ENCODE measurements at places on chromosomes 2 and 18. TPM values are rescaled to one million over a fixed set of nuclear protein-coding genes. Genes with fewer than 3 reads are reported as not detected.
A peak's percentile ranks its signal among the peaks of the same experiment; 100 is the strongest.

Gene SERPINB4
- total RNA-seq: not detected

DNA sequence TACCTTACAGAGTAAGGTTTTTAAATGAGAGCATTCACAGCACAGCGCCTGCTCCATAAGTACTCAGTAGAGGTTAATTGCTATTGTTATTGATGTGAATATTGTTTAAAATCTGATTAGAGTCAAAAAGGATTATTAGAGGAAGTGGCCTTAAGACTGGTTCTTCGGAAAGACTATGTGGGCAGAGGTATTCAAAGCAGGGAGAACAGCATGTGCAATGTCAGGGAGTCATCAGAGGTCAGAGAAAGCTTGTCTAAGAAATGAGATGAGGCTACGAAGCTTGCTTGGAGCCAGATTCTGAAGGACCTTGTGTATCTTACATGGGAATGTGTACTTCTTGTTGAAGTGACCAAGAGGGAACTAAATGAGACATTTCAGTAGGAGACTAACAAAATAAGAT is 49.8 kb downstream of the PMS1 start:
- H3K4me3 ChIP-seq: no peak overlapping the region
- no peak for DNase-seq
- peaks cover 4% of the 10 kb centered on the region for H3K4me1 ChIP-seq
- H3K36me3 ChIP-seq: no peaks in the 10 kb centered on the region
- H3K27me3 ChIP-seq: no peaks in the 10 kb centered on the region

DNA sequence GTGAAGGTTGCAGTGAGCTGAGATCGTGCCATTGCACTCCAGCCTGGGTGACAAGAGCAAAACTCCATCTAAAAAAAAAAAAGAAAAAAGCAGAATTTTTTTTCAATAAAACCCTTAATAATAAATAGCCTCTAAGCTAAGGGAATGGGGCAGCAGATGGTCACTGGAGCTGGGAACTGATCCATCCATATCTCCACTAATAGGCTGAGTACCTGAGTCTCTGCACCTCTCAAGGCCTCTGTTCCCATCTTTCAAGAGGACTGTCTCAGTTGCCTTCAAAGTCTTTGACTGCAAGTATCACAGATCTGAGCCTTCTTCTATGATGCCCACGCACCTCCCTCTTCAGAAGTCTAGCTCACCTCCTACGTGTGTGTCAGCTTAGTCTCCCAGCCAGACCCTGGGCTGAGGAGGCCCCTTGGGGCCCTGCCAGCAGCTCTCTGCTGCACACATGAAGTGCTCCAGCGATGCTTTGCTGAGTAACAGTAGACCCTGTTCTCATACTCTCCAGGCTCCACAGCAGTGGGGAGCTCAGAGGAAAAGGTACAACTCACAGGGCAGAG is 32.9 kb downstream of the ST8SIA5 start:
- no peak for DNase-seq
- H3K36me3 ChIP-seq: no peaks in the 10 kb centered on the region
- no peaks in the 10 kb centered on the region for H3K27me3 ChIP-seq
- H3K4me3 ChIP-seq: no peak overlapping the region
- H3K27ac ChIP-seq: no peak overlapping the region
- H3K4me1 ChIP-seq: no peaks in the 10 kb centered on the region

DNA sequence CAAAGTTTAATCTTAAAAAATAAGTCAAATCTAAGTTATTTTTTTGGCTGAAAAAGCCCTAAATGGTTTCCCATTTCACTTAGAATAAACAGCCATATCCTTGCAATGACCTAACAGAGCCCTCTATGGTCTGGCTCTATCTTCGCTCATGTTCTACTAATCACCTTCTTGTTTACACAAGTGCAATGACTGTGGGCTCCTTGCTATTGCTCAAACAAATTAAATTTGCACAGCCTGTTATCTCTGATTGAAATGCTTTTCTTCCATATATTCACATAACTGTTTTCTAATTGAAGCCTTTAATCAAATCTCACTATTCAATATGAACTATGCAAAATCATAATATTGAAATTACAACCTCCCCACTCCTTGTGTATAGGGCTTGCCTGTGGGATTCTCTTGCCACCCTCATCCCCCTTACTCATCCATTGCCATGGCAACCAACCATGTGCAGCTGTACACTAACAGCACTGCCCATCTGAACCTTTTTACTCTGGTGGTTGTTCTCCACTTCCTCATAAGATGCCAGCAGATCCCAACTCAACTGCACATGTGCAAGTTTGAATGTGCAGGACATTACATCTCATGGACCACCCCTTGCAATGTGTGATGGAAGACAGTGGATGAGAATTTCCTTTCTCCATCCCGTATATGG is 1083.2 kb downstream of the SOCS6 start:
- no peak for DNase-seq
- H3K4me1 ChIP-seq: no peaks in the 10 kb centered on the region
- H3K27me3 ChIP-seq: no peaks in the 10 kb centered on the region
- no peaks in the 10 kb centered on the region for H3K36me3 ChIP-seq
- no peak overlapping the region for H3K27ac ChIP-seq

GRCh38 chr2:109225170-109225782 is 96.3 kb downstream of the SH3RF3 start:
- H3K4me1 ChIP-seq: peaks cover 23% of the 10 kb centered on the region
- no peaks in the 10 kb centered on the region for H3K27me3 ChIP-seq
- H3K27ac ChIP-seq: peak overlapping the region; percentile 69
- H3K36me3 ChIP-seq: no peaks in the 10 kb centered on the region
- DNase-seq: no peak
- no peak overlapping the region for H3K4me3 ChIP-seq

- no peaks in the 10 kb centered on the region for H3K36me3 ChIP-seq
- peak overlapping the region; percentile 80 for H3K4me3 ChIP-seq
Observed at GRCh38 chr2:47783486-47784351, 774 bp downstream of the MSH6 start.

Data from adrenal gland (tissue), 19 donors.